Activated naive CD8-positive, alpha-beta T cell treated with anti-CD3 and anti-CD28 coated beads, Interleukin-2, amount 10 ng/mL, durations not matched to agents 7 days and 5 days (primary cell): ENCODE measurements at places on chromosomes 6 and 20. TPM values are rescaled to one million over a fixed set of nuclear protein-coding genes. Genes with fewer than 3 reads are reported as not detected.

The BPIFB4 gene
- total RNA-seq: not detected

- H3K27me3 ChIP-seq: no peaks in the 10 kb centered on the region
Observed at GRCh38 chr6:42846505-42846904, 32.9 kb upstream of the RPL7L1 start.

- no peak for DNase-seq
- no peak overlapping the region for H3K27ac ChIP-seq
- H3K4me1 ChIP-seq: no peaks in the 10 kb centered on the region
- H3K4me3 ChIP-seq: no peak overlapping the region
- H3K27me3 ChIP-seq: peaks cover 53% of the 10 kb centered on the region
Observed at GRCh38 chr20:62476056-62476838, 452 bp upstream of the GATA5 start.

The DOK5 gene
- not detected for total RNA-seq

DNA sequence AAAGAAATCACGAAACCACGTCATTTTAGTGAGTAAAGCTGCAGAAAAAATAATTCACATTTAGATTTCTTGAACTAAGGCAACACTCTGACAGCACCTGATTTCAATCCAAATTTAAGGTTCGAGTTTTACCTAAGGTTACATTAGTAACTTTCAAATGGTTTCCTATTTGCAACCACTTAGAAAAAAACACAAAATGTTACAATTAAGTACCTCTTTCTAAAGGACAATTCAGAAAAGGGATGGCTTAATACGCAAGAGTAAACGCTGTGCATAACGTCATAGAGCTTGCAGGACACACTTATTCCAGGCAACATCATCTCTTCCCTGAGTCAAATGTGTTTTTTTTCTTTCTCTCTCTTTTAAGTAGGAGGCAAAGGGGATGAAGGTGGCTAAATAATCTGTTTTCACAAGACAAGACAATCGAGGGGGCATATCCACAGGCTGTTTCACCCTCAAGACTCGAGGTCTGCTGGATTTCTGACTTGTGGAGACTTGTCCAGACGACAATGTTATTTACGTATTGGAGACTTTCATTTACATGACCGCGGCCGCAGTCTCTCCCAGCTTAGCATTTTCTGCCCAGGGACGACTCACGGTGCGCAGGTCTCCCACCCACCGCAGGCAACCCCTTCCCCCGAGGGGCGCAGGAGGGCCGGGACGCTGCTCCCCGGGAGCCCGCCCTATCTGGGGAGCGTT lies 86.0 kb downstream of the SESN1 start:
- peaks cover 45% of the 10 kb centered on the region for H3K4me1 ChIP-seq
- peak overlapping the region; percentile 92 for H3K27ac ChIP-seq
- peaks cover 7% of the 10 kb centered on the region for H3K36me3 ChIP-seq
- no peak for DNase-seq
- no peaks in the 10 kb centered on the region for H3K27me3 ChIP-seq
- H3K4me3 ChIP-seq: peak overlapping the region; percentile 94

GRCh38 chr6:118812970-118813369 lies 81.0 kb upstream of the ASF1A start:
- H3K4me3 ChIP-seq: no peak overlapping the region
- H3K27me3 ChIP-seq: no peaks in the 10 kb centered on the region
- DNase-seq: no peak
- no peak overlapping the region for H3K27ac ChIP-seq
- H3K4me1 ChIP-seq: peaks cover 46% of the 10 kb centered on the region
- peaks cover 45% of the 10 kb centered on the region for H3K36me3 ChIP-seq

DNA sequence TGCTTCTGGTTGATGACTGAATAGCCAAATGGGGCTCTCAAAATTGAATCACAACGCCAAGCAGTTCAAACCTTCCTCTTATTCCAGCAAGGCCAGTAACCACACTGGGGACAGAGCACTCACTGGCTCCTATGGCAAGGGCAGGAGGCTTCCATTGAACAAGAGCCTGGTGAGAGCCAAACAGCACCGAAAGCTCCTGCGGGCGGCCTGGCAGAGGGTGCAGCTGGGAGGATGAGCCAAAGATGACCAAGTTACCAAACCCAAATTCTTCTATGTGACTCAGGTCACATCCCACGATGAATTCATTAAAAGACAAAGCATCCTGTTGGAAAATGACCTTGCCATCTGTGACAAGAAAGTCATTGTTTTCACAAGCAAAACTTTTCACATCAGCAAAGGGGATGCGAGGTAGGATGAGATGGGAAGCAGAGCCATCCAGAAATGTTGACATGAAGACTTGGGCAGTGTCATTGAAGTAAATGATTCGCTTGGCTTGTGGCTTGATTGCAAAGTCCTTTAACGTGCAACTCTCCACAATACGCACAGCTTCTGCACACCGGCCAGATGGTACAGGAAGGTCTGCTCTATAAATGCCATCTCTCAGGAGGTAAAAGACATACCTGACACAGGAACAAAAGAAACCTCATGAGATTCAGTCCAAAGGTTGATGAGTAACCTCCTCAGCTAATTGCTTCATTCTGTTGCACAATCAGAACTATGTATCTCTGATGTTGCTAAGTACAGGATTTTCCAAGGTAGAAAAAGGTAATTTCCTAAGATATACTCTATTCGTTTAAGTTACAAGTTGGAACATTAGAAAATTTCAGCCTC lies 36.3 kb downstream of the ROS1 start:
- H3K4me1 ChIP-seq: no peaks in the 10 kb centered on the region
- no peak overlapping the region for H3K4me3 ChIP-seq
- no peak overlapping the region for H3K27ac ChIP-seq

- H3K27me3 ChIP-seq: no peaks in the 10 kb centered on the region
- no peak for DNase-seq
- H3K27ac ChIP-seq: no peak overlapping the region
- no peak overlapping the region for H3K4me3 ChIP-seq
Observed at GRCh38 chr6:100022847-100023246, 28.8 kb upstream of the MCHR2 start.
